Transverse colon (tissue), 4 donors: ENCODE measurements at places on chromosomes 6 and 20.

GRCh38 chr6:40988634-40989033 lies 50.4 kb downstream of the UNC5CL start:
- DNase-seq, result no peak

GRCh38 chr6:136655239-136656014 lies 105.2 kb upstream of the MAP7 start:
- no peak for DNase-seq

GRCh38 chr6:129872586-129872985 lies 11.5 kb upstream of the TMEM244 start:
- no peak for DNase-seq

- DNase-seq, result no peak
These were observed 27.5 kb upstream of the CEP85L start for GRCh38 chr6:118678866-118679265.

DNA sequence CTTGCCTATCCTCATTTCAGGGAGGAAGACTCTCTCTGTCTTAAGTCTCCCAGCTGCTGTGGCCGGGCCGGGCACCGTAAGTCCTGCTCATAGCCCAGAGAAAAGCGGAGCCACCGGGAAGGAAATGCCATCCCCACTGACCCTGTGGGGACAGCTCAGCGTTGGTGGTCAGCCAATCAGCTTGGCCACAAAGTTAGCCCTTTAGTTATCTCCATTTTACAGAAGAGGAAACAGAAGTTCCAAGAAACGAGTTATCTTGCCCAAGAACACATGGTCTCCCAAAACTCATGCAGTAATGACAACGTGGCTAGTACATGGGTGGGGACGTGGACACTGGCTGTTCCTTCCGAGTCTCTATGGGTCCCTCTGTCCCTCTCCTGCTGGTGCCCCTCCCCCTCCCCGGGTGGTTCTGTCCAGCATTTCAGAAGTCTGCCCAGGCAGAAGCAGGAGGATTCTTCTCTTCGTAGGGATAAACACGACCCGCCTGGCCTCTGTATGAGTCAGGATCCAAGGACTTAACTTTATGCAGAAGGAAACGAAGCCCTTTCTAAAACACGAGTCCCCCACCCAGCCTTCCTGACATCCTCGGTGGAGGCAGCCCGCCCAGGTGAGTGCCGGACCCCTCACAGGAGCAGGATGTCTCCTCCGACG lies 273.8 kb downstream of the CDH4 start:
- no peak for DNase-seq

DNA sequence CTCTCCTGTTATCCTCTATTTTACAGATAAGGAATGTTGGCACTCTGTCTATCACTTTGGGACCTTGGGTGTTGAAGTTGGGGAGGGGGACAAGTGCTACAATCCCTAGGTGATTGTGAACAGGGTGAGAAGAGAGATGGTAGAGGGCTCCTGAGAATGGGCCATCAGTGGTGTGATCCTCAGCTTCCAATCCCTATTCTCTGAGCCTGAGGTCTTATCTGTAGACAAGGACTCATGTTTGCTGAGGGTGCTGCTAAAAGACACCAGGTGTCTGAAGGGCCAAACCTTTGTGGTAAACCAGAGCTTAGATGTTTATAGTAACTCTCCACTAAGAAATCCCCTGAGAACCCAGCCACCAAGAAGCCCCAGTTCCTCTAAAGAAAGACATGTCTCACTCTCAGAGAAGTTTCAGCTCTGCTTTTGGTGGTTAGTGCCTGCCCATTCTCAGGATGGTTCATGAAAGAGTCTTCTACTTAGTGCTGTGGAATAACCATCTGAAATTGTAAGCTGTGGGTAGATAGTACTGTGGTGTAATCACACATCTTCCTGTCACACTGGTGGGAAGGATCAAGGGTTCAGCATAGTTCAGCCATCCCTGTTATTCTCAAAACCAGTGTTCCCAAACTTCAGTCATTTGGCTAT lies 58.2 kb upstream of the IL20RA start:
- no peak for DNase-seq

DNA sequence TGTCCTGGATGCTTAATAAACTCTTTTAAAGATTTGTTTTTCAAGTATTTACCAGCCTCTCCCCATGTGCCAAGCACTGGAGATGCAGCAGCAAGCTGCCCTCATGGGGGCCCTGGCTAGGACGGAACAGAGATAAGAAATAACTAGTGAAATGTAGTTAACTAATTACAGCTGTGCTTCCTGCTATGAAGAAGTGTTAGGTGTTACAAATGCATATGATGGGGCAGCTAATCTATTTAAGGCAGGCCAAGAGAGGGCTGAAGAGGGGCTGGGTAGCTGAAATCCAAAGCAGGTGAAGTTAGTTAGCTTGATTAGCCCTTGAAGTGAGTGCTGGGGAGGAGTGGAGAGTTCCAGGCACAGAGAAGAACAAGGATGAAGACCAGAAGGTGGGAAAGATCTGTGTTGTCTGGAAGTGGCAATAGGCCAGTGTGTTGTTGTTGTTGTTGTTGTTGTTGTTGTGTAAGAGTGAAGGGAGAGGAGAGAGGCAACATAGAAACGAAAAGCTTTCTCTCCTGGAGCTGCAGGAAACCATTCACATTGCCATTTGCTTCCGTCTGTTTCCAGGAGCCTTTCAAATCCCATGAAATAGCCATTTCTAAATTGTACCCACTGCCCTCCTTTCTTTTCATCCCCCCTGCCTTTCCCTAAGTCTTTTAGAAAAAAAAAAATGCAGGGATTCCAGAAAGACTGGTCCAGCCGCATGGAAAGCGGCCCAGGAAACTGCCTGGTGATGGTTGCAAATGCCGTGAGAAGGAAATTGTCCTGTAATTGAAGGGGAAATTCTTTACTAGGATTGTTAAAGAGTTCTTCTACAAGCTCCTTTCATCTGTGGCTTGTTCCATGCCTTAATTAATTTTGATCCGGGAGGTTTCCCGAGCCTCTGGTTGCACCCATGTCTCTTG lies 119.6 kb downstream of the TFAP2C start:
- DNase-seq, result no peak

DNA sequence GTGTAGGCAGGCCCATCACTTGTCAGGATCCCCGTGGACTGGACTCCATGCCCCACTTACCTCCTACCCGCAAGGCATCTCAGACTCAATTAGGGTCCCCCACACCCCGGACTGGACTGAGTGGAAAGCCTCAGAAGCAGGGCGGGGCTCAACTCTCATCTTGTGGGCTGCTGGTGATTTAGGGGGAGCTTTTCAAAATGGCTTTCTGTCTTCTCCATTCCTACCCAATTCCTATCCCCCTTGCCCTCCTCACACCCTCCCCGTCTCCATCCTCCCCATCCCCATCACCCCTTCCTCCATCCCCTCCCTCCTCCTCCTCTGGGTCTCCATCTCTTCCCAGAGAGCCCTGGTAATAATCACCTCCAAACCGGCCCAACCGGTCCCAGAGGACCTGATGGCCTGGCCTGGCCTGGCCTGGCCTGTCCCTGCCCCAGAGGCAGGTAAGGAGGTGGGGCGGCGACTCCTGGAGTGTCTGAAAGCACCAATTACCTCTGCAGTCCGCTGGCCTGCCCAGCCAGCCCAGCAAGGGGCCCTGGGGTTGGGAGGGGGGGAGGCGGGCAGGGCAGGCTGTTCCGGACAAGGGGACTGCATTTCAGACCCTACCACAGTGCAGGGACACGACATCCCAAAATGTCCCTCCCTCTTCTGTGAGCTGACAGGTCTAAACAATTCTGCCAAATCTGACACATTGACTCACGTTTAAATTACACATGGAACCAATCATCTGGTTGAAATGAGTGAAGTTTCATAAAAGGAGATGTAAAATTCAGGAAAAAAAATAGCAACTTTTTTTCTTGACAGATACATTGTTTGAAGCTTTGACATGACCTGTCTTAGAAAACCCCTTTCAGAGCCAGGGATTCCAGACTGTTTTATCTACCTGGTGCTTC lies 24.8 kb downstream of the MAFB start:
- no peak for DNase-seq

DNA sequence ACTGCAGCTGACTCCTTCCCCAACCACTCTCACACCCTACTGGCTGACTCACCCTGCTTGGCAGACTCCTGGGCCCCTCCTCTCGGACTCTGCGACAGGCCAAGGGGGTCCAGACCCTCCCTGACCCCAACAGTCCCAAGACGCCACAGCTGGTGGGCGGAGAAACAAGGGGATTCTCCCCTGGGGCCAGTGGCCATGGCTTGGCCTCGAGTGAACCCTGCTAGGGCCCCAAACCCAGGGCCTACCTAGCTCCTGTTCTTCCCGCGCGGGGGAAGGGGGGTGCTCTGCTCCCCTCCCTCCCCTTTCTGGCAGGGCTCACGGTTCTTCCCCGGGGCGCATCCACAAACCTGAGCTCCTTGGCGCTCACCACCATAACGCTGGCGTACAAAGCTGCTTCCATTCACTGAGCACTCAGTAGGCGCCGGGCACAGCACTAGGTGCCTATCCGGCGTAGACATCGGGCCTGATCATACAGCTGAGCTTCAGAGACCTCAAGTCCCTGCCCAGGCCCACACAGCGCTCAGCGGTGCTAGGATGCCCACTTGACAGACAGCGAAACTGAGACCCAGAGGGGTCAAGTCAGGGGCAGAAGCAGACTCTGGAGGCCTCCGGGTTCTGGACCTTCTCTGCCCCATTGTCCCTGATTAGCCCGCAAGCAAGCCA lies 597 bp downstream of the ADA start:
- no peak for DNase-seq

- no peak for DNase-seq
These were observed 71.9 kb downstream of the TMEM170B start for GRCh38 chr6:11609324-11610071.

DNA sequence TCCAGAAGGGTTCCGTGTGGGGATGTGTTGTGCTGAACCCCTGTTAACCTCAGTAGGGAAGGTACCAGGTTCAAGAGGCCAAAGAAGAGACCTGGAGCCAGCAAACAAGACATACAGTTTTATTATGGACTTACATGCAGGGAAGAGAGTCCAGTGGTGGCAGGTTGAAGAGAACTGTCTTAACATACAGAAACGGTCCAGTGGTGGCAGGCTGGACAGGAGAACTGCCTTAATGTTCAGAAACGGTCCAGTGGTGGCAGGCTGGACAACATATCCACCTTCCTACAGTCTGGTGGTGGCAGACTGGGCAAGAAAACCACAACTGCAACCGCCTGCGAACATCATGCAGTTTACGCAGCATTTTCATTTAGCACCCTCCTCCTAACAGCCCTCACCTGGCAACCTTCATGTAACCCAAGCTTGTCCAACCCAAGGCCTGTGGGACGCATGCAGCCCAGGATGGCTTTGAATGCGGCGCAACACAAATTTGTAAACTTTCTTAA lies 75.9 kb downstream of the PHACTR3 start:
- no peak for DNase-seq

- DNase-seq, result no peak
These were observed 47.5 kb downstream of the OSTM1 start for GRCh38 chr6:108027056-108027455.
